CD8-positive, alpha-beta memory T cell (primary cell): ENCODE measurements at places on chromosomes 7 and 10.

DNA sequence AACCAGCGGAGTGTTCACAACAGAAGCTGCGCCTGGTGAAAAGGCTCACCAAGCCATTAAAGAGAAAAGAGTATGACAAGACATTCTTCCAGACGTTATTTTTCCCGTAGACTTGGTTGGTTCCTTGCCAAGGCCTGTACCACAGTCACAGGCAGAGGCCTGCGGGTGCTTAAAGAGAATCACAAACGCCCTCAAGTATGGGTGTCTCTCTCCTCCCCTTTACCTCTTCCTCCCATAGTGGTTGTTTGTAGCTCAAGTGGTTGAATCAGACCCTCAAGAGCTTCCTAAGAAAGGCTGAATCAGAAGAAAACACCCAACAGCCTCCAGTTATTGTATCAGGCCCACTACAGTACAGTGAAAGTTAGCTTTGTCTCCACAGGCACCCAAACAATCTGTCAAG, 169.0 kb downstream of the CREB5 start:
- DNase-seq = no peak

DNA sequence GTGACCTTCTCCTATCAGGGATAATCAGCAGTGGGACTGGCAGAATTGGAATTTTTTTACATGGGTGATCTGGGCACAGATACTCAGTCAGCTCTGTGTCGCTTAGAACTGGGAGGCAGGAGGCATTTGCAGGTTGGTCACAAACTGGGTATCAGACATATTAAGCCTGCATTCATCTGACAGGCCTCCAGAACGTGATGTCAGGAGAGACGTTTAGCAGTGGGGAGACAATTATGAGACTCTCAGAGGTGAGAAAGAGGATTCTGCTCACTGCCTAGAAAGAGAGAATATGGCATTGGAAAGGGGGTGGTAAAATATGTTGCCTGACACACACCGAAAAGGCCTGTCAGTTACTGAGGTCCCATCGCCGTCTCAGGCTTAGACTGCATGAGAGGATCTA, 717.6 kb upstream of the GALNT17 start:
- DNase-seq = no peak

- DNase-seq = no peak
Observed at GRCh38 chr10:35400595-35401268, 64.4 kb downstream of the CCNY start.

DNA sequence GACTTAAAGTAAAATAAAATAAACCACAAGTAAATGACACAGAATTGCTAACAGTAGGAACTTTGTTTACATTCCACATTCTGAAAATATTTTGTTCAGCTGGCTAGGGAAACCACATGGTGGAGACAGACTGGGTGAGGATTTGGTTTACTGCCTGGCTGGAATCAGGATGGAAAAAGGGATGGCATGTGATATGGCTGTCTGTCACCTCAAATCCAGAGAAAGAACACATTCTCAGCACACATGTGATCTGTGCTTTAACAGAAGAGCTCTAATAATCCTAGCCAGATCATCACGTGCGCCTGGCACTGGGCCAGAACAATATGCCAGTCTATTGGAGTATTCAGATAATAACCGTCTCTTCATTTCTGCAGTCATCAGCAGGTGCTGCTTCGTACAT, 90.9 kb upstream of the PIP4K2A start:
- no peak for DNase-seq

- DNase-seq = no peak
Observed at GRCh38 chr7:85454904-85455303, 268.0 kb upstream of the SEMA3D start.

- no peak for DNase-seq
Observed at GRCh38 chr7:142384493-142384922, 126.7 kb upstream of the PRSS58 start.

DNA sequence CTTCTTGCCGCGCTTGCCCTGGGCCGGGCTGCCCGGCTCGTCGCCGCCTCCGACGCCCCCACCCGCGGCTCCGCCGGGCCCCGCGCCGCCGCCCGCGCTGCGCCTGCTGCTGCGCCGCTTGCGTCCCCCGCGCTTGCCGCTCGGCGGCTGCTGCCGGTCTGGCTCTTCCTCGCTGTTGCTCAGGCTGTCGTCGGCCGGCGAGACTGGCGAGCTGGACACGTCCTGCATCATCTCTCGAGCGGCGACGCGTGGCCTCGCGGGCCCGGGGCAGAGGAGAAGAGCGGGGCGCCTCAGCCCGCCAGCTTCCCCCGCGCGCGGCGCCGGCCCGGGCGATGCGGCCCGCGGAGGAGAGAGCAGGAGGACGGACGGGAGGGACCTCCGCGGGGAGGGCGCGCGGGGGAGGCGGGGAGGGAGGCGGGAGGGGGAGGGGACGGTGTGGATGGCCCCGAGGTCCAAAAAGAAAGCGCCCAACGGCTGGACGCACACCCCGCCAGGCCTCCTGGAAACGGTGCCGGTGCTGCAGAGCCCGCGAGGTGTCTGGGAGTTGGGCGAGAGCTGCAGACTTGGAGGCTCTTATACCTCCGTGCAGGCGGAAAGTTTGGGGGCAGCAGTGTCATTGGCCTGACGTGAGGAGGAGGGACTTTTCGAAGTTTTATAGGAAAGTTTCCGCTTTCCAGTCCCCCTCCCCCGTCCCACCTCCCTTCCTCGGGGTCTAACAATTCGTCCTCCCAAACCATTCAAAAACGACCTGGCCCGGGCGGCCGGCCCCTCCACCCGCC, at the start of gene TWIST1:
TSS of gene TWIST1 (minus strand) at position 546 of the 779 bp plus-strand sequence. CDS start at position 231, 315 bp downstream.
- DNase-seq = no peak

GRCh38 chr10:97991871-97992270, 38.5 kb downstream of the CRTAC1 start:
- no peak for DNase-seq

- DNase-seq = no peak
Observed at GRCh38 chr10:14382022-14382421, 51.3 kb upstream of the FRMD4A start.

GRCh38 chr7:17523813-17524739, 225.6 kb downstream of the AHR start:
- no peak for DNase-seq

DNA sequence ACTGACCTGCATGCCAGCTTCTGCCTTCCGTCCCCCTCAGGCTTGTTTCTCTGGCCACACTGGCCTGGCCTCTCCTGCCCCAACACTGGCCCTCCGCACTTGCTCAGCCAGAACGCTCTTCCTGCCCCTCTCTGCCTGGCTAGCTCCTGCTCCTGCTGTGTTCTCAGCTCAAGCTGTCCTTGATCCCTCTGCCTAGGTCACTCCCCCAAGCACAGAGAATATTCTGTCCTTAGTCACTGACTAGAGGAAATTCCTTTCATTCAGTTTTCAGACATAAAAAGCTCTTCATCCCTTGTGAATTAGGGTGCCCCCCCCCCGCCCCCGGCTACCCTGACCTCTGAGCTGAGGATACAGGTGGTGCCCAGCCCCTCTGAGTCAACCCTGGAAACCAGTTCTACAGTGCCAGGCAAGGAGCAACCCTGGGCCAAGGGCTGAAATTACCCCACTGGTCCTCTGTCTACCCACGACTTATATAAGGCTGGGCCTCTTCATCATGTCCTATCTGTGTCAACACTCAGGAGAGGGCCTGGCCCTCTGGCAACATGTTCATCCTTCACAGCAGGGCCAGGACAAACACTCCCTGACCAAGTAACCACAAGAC, 6.6 kb upstream of the SGPL1 start:
- DNase-seq = no peak

- no peak for DNase-seq
Observed at GRCh38 chr7:74371381-74372341, 82.0 kb upstream of the GTF2IRD1 start.

DNA sequence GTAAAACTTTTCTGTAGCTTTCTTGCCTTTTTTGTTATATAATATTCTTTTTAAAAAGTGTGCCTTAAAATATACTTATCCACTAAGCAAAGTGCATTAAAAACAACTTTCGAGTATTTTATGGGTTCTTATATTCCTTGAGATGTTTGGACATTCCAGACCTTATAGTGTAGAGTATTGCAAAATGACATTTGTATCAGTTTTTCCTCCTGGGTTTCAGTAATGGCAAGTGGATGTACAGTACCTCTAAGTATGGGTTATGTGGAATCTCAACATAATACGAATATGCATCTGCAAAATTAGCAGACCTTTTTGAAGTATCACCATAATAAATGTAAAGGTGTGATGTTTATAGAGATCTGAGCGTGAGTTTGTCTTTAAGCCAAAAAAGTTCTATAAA, 2.7 kb downstream of the CDK13 start:
- no peak for DNase-seq

GRCh38 chr10:110765513-110766319, 106.0 kb upstream of the PDCD4 start:
- DNase-seq = no peak

DNA sequence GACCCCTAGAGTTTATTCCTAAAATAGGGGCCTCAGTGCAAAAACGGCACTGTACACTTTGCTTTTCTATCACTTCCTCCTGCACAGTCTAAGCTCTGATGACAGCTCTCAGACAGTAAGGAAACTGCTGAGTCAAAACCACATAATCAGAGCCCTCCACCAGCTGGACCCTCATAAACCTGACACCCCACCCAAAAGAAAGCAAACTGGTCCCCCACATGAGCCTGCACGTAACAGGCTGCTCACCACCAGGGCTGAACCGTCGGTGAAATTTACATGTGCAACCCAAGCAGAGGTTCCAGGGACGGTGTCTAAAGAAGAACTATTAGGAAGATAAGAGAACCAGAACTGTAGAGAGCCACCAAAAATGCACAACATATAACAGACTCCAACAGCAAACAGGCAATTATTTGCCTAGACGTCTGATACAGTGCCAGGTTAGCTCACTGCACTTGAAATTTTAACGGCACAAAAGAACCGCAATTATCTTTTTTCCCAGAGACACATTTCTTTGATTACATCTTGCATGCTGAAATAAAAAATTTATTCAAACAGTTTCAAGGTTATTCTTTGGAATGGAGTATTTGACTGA, 19.6 kb downstream of the SGMS1 start:
- no peak for DNase-seq

GRCh38 chr10:132136097-132136521, 50.6 kb upstream of the DPYSL4 start:
- DNase-seq = no peak

GRCh38 chr10:27745732-27746396, at the start of gene MKX:
Gene MKX (minus strand): TSS chr10:27745819. CDS start chr10:27743415, 2,404 bp downstream.
- no peak for DNase-seq

- DNase-seq = no peak
Observed at GRCh38 chr10:22464966-22465629, 119.8 kb downstream of the SPAG6 start.

GRCh38 chr7:99625961-99626360, 9.2 kb downstream of the ZSCAN25 start:
- DNase-seq = no peak

DNA sequence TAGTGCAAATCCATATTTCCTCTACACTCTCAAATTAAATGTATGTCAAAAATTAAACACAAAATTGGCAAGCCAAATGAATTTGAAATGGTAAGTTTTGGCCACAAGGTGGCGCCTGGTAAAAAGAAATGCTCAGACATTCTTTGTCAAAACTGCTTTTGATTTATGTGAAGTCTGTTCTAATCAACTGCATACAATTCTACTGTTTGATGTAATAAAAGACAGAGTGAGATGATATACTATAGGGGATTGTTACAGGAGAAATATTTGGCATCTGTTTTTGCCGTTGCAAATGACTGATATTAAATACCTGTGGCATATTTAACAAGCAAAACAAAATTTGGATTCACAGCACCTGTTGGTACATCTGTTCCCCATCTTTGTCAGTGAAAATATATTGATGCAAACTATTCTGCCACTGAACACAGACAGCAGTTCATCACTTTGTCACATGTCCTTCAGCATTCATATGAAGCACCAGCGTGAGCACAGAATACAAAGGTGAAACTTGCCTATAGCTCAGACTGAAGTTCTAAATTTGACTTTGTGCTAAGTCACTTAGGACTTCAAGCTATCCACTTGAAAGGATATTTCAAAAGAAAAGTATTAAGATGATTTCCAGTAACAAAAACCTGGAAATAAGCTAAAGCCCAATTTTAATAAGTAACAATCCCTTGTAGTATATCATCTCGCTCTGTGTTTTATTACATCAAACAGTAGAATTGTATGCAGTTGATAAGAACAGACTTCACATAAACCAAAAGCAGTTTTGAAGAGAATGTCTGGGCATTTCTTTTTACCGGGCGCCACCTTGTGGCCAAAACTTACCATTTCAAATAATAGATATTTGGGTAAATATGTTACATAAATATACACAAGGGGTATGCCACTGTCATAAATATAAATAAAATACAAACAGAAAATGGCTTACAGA, 10.2 kb upstream of the CH25H start:
- peak; percentile 68 for DNase-seq

GRCh38 chr10:91550021-91550420, 82.8 kb downstream of the PPP1R3C start:
- DNase-seq = no peak

DNA sequence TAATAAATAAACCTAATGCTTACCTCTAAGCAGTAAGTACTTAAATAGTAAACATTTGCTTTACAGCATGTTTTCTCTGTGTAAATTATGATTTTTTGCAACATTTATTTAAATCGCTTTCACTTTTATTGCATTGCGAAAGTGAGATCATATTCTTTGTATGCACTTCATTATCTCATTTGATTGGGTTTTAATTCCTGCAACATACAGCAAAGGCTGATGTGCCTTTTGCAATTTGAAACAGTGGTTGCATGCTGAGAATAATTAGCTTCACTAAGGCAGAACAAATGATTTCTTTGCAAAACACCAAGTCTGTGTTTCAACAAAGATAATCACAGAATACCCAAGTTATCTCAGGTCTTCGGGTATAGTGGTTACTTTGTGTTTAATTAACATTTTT, 16.3 kb upstream of the THSD7A start:
- no peak for DNase-seq

GRCh38 chr10:69527961-69528360, 45.3 kb downstream of the NEUROG3 start:
- DNase-seq = no peak

- DNase-seq = no peak
Observed at GRCh38 chr7:112481833-112482670, 1.3 kb downstream of the LSMEM1 start.

DNA sequence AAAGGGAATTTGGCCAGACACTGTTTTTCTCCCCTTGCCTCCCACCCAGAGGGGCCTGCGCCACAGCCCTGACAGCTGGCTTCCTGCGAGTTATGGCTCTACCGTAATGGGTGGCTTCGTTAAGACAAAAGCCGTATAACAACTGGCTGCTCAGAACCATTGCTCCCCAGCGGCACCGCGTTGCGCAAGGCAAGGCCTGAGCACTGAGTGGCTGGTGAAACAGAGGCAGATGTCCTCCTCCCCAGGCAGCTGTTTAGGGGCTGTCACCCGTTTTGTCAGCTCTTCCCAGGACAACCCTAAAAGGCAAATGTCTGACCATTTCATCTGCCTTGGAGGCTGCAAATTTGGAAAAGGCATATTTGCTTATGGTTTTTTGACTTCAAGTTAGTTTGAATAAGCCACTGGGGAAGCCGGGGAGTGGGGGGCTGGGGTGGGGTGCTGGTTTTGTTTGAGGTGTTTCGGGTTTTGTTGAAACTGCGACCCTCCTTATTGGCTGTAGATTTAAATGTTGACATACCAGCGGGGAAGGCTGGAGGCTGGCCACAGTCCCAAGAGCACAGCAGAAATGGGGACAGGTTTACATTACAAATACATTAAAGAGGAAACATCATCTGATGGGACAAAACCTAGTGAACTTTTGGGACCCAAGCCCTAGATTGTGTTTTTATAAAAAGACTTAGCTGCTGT, 681 bp upstream of the SPOCK2 start:
- no peak for DNase-seq
